Activated CD4-positive, alpha-beta T cell treated with anti-CD3 and anti-CD28 coated beads, Interleukin-2, Interleukin-6, amounts not matched to agents 100 ng/mL and 50 ng/mL, durations not matched to agents 16 hours and 8 hours (primary cell): ENCODE measurements at places on chromosomes 11 and 22.
A peak's percentile ranks its signal among the peaks of the same experiment; 100 is the strongest.

- no peak for DNase-seq
These were observed 38.9 kb downstream of the TBC1D22A start for GRCh38 chr22:46801331-46801811.

- no peak for DNase-seq
These were observed 382.6 kb downstream of the KCNA4 start for GRCh38 chr11:29634244-29634643.

DNA sequence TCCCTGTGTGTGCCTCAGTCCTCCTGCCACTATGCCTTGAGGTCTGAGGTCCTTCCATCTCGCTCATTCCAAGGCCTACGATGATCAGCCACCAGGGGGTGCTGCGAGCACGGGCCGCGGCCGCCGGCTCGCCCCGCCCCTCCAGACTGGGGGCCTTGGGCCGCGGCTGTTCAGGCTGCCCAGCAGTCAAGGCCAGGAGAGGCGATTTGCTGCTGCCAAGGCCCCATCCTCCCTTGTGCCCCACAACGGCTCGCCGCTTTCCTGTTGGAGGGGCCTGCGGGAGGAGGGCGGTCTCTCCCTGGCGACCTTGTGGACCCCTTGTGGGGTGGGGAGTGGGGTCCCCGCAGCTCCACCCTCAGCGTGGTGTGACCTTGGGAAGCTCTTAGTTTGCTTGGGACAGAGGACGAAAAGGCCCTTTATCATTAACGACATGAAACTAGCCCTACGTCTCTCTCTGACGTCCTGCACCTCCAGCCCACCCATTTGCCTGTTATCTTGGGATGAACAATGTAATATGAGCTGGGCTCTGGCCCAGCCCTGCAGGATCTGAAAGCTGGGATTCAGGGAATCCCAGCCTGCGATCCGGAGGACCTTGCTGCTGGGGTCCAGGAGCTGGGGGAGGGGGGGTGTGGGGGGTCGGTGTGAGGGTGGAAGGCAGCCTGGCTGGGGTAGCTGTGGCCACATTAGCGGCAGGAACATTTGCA lies 5.3 kb upstream of the GALR3 start:
- peak; percentile 89 for DNase-seq

- DNase-seq: no peak
These were observed 183.9 kb upstream of the SYN3 start for GRCh38 chr22:33242078-33242477.

DNA sequence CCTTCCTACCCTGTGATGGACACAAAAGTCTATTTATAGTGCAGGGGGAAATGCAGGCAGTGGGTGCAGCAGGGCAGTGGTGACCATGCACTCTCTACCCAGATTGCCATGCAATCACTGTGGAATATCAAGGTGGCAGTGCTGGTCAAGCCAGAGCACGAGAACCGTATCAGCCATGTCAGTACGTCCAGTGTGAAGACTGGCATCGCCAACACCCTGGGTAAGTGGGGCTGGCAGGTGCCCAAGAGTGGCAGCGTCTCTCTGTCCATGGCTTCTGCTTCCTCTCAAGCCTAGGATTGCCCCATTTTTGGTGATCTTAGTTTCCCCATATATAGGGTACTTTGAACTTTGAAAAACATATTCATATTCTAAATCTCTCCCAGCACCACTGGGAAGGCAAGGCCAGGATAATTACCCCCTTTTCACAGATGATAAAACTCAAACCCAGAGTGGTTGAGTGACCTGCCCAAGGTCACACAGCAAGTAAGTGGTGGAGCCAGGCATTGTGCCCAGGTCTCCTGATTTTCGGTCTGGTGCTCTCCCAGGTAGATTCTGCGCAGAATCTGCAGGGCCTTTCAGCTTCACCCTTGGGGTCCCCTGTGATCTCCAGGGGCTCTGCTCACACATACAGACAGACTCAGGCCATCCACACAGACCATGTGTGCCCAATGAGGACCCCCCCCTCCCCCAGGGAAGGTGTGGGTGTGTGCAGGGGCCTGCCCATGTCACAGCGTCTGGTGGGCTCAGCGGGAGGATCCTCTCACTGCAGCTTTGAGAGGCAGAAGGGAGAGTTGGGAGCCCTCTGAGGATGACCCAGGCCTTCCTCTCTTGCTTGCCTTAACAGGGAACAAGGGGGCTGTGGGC lies 7.1 kb downstream of the INPPL1 start:
- no peak for DNase-seq

DNA sequence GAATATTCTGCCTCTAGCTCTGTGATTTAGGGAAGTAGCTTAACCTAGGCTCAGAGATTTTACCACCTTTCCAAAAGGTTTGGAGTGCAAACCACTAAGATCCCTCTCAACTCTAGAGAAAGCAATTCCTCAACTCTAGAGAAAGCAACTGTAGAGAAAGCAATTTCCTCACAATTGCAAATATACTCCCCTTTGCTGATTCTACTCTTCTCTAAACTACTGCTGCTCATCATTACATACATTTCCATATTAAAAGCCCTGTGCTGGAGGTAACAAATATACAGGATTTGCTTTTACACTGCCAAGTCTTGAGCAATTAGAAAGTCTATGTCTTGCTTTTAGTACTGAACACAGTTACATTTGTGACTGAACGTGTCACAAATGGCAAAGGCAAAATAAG lies 48.2 kb downstream of the ALG9 start:
- DNase-seq: no peak

GRCh38 chr22:32623943-32624342 lies 149.3 kb downstream of the FBXO7 start:
- no peak for DNase-seq

DNA sequence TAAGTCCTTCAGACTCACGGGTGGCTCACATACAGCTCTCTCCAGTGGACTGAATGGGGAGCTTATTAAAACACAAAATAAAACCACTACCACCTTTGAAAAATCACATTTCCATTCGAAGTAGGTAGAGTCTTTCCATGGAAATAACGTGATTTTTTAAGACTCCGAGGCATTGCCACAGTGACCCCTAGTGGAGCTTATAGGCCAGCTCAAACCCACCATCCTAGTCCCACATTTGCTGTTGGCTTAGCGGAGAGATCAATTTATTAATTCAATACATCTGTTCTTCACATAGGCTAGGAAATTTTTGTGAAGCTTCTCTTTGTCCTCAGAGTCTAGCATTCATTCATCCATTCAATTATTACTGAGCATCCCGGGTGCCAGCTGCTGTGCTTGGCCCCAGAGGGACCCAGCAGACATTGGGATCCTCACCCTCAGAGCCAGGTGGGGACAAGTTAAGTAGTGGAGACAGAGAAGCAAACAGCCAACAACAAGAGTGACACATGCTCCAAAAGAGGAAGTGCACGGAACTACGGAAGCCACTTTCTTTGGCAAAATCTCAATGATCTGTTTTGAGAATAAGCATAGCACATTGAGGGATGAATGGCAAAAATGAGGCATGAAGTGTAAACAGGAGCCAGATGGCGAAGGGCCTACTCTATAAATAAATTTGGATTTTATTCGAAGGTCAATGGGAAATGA lies 10.2 kb upstream of the P4HA3 start:
- peak; percentile 27 for DNase-seq

- no peak for DNase-seq
These were observed 1316.8 kb upstream of the RAG2 start for GRCh38 chr11:37914859-37915258.

GRCh38 chr11:104075091-104075490 lies 38.7 kb downstream of the DDI1 start:
- DNase-seq: no peak

GRCh38 chr22:36846271-36846670 lies 14.5 kb upstream of the NCF4 start:
- DNase-seq: no peak
